ENCODE measurements at places on chromosomes 2 and 18.

DNA sequence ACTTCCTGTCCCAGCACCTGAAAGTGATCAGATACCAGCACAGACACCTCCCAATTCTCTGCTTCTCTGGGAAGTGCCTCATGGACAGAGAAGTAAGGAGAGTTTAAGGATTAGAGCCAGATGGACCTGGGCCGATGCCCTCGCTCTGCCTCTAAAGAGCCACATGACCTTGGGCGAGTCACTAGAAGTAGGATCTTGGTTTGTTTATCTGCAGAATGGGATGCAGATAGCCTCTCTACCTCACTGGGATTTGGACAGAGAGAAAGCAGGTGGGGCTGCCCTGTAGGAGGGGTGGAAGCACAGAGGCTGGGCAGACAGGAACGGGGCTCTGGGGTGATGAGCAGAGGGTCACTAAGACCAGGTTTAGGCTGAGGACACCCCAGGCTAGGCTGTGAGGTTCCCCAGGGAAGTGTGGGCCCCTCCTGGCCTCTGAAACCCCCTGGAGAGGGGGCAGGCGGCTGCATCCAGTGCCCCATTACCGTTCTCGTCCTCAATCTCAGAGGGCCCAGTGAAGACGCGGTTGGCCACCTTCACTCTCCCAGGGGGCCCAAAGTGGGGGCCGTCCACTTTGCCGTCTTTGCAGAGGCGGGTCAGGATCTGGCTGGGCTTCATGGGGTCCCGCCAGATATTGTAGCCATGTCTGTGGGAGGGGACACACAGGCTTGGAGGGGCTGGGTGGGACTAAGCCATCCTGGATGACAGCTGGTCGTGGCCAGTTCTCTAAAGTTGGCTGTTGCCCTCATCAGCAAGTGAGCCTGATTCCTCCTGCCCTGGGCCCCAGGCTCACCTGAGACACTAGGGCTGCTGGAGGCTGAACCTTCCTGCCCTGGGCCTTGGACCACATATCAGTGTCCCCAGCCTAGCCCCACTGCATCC lies 13.3 kb downstream of the OTOF start:
- no peak for DNase-seq

DNA sequence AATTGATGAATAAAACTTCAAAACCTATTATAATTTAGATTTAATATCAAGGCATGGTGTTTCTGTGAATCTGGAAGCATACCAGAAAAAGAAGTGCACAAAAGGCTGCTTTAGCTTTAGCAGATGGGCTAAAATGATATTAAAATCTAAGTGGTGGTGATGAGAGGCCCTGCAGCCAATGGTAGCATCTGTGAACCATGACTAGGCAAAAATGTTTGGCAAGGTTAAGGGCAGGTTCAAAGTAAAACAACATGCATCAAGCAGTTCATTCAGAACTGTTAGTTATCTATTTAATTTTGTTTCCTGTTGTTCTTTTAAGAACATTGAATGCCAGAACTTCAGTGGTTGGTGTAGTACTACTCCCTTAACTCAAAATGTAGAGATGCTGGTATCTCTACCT lies 1736.9 kb upstream of the CELF4 start:
- no peak for DNase-seq

- no peak for DNase-seq
Measured at GRCh38 chr2:155368934-155369333, 670.4 kb downstream of the KCNJ3 start.

DNA sequence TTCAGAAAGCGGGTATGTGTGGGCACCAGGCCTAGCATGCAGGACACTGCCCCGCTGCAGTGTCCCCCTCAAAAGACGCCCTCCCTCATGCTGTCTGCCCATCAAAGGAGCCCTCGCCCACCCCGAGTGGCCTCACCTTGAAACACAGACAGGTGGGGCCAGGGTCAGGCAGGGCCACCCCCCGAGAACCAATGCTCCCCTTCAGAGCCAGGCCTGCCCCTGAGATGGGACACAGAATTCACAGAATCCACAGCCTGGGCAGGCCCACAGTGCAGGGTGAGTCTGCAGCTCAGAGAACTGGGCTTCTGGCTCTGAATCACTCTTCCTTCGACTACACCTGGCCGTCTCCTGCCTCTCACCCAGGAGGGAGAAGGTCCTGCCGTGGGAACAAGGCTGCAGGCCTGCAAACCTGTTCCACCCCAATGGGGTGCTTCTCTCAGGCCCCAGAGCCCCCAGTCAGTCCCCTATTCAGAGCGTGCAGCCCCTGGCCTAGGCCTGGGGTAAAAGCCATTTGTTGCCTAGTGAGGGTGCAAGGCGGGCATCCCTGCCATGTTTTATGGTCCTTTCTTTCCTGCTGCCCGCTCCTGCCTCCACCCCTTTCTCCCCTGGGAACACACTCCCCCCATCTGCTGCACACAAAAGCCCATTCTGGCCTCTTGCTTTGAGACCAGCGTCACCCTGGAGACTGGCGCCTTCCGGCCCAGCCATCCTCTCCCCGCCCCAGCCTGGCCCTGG lies 11.3 kb upstream of the ARHGEF4 start:
- DNase-seq = no peak

DNA sequence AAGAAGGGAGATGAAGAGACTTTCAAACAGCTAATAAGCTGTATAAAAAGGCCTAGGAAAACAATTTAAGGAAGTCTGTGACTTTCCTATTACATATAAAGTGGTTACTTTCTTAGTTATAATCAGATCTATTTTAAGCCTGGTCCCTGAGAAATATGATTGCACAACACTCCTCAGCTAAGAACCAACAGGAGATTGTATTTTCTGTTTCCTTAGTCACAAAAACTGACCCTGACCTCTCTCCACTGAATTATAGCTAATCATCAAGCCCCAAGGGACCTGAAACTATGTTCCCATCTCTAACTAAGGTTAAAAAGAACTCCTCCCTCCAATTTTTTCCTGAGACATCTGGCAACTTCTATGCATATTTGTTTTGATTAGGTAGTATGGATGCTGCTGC lies 106.9 kb downstream of the ROCK1 start:
- DNase-seq = no peak

- no peak for DNase-seq
Measured at GRCh38 chr18:12657684-12658425, at the start of gene SPIRE1. TSS of gene SPIRE1 (minus strand) at chr18:12658107. CDS start at chr18:12657866, 241 bp downstream.

DNA sequence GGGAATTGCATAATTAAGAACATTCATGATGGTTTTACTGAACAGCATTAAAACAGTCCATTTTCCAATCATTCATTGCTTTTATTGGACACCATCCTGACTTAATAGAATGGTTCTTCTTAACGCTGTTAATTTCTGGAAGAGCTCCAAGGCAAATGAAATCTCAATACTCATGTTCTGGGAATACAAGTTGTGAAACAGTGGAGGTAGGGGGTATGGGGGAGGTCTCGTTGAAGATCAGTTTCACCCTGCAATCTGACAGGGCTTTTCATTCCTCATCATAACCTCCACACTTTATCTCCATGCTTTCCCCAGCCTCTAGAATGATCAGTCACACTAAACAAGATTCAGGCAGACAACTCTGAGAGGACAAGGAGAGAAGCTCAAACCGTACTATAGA lies 113.6 kb downstream of the ETAA1 start:
- DNase-seq = no peak

- no peak for DNase-seq
Measured at GRCh38 chr18:8980918-8981317, 121.6 kb upstream of the NDUFV2 start.

- DNase-seq = no peak
Measured at GRCh38 chr2:26738481-26738880, 25.6 kb upstream of the SLC35F6 start.

- no peak for DNase-seq
Measured at GRCh38 chr2:154133823-154134222, 262.1 kb downstream of the GALNT13 start.

- no peak for DNase-seq
Measured at GRCh38 chr2:146634230-146635097, 1210.4 kb upstream of the ACVR2A start.

- no peak for DNase-seq
Measured at GRCh38 chr2:184769686-184770085, 171.4 kb downstream of the ZNF804A start.

DNA sequence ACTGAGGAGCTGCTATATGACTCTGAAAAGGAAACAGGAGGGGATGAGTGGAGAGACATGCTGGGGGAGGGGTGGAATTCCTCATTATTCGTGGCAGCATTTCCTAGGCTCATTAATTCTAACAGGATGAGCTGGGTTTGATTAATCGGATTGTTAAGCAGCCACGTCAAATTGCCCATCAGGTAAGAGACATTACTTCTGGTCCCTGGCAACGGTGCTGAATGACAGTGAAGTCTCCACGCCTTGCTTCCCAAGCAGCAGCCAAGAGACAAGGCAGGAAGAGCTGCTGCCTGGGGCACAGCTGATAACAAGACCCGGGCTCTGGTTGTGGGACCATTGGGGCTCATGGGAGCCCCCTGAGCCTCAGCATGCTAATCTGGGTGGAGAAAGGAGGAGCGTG lies 86.6 kb downstream of the MARCHF4 start:
- DNase-seq = no peak

- no peak for DNase-seq
Measured at GRCh38 chr2:101063352-101064124, 61.4 kb downstream of the RPL31 start.

DNA sequence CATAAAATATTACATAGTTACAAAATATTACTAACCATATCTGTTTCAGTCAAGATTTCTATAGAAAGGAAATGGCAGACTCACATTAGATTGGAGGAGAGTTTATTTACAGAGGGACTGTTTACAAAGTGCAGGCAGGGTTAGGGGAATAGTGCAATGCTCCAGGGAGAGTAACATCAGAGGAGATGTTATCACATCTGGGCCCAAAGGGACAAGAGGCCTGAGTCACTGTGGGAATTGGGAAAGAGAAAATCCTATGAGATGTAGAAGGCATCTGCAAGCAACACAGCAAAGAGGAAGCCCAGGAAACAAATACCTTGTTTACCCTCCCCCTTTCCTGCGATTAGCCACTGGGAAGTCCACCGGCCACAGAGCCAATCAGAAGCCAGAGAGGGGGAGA lies 227.3 kb upstream of the TANK start:
- no peak for DNase-seq

GRCh38 chr2:130820279-130820861 lies 16.3 kb upstream of the ARHGEF4 start:
- no peak for DNase-seq

GRCh38 chr2:220858101-220858500 lies 714.0 kb downstream of the EPHA4 start:
- DNase-seq = no peak

- no peak for DNase-seq
Measured at GRCh38 chr18:37854396-37854795, 288.8 kb upstream of the CELF4 start.

DNA sequence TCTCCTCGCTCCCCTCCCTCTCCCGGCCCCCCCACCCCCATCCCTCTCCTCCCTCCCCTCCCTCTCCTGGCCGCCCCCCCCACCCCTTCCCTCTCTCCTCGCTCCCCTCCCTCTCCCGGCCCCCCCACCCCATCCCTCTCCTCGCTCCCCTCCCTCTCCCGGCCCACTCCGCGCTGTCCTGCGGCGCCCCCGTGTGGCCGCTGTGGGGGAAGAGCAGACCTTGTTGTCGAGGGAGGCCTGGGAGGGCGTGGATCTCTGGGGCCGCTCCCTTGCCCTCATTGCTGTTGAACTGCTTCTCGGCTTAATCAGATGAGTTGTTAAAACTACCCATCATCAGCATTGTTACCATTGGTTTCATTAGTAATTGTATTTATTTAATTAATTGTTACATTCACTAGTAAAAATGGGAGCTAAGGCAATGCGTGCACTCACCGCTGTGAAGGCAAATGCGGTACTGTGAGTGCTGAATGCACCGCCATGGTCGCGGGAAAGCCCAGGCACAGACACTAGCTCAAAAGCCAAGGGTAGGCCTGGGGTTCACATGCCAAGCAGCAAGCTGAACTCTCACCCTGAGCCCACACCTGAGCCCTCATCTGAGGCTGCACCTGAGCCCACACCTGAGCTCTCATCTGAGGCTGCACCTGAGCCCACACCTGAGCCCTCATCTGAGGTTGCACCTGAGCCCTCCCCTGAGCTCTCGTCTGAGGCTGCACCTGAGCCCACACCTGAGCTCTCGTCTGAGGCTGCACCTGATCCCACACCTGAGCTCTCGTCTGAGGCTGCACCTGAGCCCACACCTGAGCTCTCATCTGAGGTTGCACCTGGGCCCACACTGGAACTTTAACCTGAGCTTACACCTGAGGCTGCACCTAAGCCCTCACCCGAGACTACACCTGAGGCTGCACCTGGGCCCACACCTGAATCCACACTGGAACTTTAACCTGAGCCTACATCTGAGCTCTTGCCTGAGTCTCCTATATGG lies 8.8 kb downstream of the RTP5 start:
- DNase-seq = peak; percentile 64

GRCh38 chr2:213101692-213102460 lies 49.5 kb downstream of the IKZF2 start:
- no peak for DNase-seq

- DNase-seq = no peak
Measured at GRCh38 chr2:55371376-55371775, 48.3 kb downstream of the CCDC88A start.

DNA sequence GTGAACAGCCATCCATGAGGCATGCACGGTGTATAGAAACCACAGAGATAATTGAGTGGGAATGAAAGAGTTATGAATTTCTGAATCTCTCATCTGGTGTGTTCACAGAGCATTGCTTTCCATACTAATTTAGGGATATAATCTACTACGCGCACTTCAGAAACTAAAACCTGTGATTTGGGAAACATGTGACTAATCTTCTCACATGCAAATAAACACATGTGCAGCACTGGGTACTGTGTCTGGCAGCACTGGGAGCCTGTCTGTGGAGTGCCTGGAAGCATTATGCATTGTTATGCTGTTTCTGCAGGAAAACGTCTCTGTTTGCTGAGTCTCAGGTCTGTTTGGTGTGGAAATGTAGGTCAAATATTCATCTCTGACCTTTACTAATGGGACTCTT lies 287.3 kb downstream of the CMPK2 start:
- DNase-seq = no peak

GRCh38 chr2:101518578-101519492 lies 43.9 kb upstream of the RFX8 start:
- no peak for DNase-seq

GRCh38 chr18:58223717-58224424 lies 179.8 kb downstream of the NEDD4L start:
- no peak for DNase-seq

GRCh38 chr2:1046067-1046466 lies 95.4 kb downstream of the SNTG2 start:
- no peak for DNase-seq

GRCh38 chr18:47986620-47987387 lies 56.3 kb upstream of the SMAD2 start:
- DNase-seq = no peak

- DNase-seq = no peak
Measured at GRCh38 chr18:25146512-25146910, 205.5 kb downstream of the ZNF521 start.

DNA sequence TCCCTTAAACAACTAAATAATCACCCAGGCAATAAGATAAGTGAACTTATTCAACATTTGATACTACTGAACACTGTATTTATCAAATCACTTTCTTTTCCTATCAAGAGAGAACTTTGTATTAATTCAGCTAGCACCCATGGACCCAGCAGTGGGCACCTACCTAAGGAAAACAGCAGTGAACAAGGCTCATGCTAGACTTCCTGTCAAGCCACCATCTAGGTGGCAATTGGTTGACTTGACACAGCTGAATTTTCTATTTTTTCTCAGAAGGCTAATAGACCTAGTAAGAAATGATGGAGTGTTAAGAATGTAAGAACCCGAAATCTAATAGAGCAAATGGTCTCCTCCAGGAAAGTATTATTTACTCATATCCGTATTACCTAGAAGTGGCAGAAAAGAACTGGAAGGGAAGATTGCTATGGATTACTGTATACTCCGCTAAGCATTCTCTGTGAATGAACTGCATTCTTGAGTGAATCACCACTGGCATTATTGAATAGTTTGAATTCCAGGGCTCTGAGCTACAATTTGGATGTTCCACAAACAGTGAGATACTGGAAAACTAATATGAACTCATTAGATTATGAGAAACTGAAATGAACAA lies 988.2 kb upstream of the CDH2 start:
- DNase-seq = no peak
